ENCODE measurements at places on chromosomes 4 and X.

DNA sequence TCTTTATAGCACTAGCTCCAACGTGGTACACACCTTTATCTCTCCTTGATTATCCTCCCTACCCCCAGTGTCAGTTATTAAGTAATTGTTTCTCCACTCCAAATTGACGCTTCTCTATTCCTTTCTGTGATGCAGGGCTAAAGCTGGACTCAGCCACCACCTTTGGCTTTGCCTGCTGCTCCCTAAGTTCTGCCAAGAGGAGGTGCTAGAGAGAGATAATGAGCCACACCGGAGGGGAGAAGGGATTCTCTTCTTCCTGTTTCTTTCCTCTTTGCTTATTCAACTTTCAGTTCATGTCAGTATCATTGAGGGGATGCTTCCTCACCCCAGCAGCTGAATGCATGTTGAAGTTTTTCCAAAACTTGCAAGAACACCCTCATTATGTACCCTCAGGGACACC is 176.5 kb downstream of the GBA3 start:
- H3K36me3 ChIP-seq: no peaks in the 10 kb centered on the region
- no peaks in the 10 kb centered on the region for H3K4me1 ChIP-seq
- no peak overlapping the region for H3K27ac ChIP-seq
- no peak for DNase-seq
- peaks cover 9% of the 10 kb centered on the region for H3K27me3 ChIP-seq

DNA sequence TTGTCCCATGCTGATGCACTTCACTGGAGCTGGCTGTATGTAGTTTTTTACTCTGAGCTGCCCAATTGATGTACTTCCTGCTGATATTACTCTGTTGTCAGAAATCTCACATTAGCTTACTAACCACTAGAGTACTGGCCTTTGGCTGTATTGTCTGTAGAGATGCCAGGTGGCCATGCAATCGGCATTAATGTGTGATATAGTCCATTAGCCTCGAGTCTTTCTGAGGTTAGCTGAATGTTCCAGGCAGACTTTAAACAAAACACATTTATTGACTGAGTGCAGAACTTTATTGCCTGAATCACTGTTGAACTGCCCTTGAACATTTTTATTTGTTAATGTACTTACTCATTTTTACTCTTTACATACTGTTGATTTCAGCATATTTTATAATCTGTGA is 335.2 kb downstream of the PCDH10 start:
- H3K4me1 ChIP-seq: no peaks in the 10 kb centered on the region
- no peaks in the 10 kb centered on the region for H3K36me3 ChIP-seq
- no peak for DNase-seq
- no peak overlapping the region for H3K27ac ChIP-seq

DNA sequence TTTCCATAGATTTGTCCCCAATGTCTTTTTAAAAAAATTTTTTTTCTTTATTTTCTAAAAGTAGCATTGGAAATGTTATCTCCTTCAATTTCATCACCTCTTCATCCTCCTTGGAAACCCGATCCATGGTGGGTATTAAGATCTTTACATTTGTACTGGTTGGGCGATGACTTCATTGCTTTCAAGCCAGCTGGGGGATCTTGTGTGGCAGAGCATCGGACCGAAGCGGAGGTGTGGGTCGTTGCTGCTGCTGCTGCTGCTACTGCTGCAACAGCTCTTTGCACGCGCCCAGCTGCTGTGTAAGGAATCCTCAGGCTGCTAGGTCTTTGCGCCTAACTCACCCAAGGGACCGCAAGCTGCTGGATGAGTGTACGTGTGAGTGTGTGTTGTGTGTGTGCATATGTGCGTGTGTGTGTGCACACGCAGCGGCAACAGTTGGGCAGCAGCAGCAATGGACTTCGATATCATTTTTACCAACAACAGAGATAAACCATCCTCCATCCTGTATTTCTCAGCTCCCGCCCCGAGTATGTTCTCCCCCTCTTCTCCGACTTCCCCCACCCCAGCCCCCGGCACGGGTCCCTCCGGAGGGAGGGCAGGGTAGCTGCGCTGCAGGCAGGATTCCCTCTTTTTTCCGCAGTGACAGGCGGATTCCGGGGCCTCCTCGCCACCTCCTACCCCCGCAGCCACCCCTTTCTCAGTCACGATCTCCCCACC is 768 bp upstream of the CDKL5 start:
- peak overlapping the region; percentile 85 for H3K27ac ChIP-seq
- H3K36me3 ChIP-seq: no peaks in the 10 kb centered on the region
- peak overlapping the region; percentile 83 for H3K4me3 ChIP-seq
- H3K27me3 ChIP-seq: no peaks in the 10 kb centered on the region
- DNase-seq: peak; percentile 38

GRCh38 chr4:138616775-138617174 is 374.6 kb upstream of the SLC7A11 start:
- no peak overlapping the region for H3K27ac ChIP-seq
- H3K27me3 ChIP-seq: no peaks in the 10 kb centered on the region
- H3K4me3 ChIP-seq: no peak overlapping the region
- H3K36me3 ChIP-seq: no peaks in the 10 kb centered on the region
- DNase-seq: no peak

DNA sequence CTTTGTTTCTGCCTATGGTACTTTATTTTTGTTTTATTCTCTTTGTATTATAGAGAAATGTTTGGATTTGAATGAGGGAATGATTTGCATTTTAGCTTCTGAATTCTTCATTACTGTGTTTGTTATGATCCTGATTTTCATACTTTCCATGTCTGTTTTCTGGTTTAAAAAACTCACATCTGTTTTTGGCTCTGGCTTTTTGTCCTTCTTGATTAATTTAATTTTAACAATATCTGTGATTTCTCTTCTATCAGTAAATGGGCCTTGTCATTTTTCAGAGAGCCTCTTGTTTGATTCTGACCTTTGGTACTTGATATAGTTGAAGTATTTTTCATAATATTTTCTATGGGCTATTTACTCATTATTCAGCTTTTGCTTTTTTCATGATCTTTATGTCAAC is 341.6 kb upstream of the HAND2 start:
- H3K4me3 ChIP-seq: no peak overlapping the region
- H3K36me3 ChIP-seq: no peaks in the 10 kb centered on the region
- no peak for DNase-seq
- H3K27me3 ChIP-seq: peaks cover 9% of the 10 kb centered on the region

DNA sequence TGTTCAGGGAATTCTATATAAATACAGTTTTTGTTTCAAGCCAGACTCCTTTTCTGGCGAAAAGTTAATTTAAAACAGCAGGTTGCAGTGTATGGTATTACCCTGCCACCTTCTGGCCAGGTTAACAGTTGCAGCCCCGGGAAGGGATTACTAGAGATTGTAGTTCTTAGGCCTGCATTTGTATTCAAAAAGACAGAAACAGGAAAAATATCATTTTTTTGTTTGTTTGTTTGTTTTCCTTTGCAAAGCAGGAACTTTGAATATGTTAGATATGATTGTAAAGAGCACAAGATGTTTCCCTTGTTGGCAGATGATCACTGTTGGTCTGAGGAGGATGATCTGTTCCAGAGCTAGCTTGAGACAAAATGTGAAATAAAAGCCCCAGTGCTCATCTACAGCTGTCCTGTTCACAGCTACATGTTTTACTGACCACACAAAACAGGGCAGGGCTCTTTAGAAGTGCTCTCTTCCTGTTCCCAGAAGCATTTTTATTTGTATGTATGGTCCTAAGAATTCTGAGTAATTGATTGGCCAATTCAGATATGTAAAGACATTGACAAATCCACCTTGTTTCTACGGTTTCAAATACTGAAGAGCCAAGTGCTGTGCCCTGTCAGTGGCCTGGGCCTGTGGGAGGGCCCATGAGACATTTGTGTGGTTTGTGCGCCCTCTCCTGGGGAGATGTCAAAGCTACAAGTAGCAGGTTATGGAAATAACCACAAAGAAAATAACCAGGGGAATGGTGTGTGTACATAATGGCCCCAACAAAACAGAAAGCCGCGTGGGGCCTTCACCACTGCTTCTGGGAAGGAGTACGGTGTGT is 57.9 kb downstream of the CLDN22 start:
- no peak overlapping the region for H3K4me3 ChIP-seq
- peaks cover 21% of the 10 kb centered on the region for H3K36me3 ChIP-seq
- H3K27me3 ChIP-seq: no peaks in the 10 kb centered on the region
- DNase-seq: peak; percentile 57

- no peaks in the 10 kb centered on the region for H3K27me3 ChIP-seq
- no peak overlapping the region for H3K4me3 ChIP-seq
- peaks cover 36% of the 10 kb centered on the region for H3K4me1 ChIP-seq
- peak overlapping the region; percentile 84 for H3K27ac ChIP-seq
- DNase-seq: no peak
These were observed 453.1 kb downstream of the CCSER1 start for GRCh38 chr4:90580326-90580725.

DNA sequence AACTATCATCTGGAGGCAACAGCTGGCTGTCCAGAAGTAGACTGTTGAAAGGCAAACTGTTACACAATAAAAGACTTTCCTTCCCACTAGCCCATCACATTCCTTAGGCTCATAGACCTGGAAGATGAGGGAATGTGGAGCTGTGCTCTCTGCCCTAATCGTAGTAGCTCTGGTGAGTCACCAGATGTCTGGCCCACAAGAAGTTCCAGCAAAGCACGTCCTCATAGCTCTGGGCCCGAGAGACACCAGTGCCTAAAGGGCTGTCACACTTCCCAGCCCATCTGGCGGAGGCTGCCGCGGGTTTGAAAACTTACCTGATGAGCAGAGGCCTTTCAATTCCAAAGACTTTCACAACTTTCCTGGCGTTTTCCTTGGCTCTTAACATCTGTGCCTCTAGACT is 81.7 kb upstream of the STOX2 start:
- H3K27me3 ChIP-seq: no peaks in the 10 kb centered on the region
- no peak overlapping the region for H3K4me3 ChIP-seq
- no peak for DNase-seq
- peak overlapping the region; percentile 62 for H3K27ac ChIP-seq

DNA sequence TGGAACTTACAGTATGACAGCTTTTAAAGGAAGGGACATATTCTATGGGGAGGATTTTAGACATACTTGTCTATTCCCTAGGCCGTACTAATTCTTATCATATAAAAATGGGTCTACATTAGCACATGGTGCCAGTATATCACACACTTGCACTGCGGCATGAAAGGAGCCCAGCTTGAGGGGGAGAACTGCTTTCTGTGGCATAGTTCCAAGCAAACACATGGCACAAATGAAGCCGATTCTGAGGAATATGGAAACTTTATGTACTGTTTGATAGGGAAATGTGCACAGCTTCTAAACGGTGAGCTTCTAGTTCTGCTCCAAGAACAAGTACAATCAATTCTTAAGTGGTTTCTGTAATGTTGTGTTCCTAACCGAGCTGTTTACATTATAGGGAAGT is 675.6 kb upstream of the FTHL17 start:
- no peak for DNase-seq
- H3K27ac ChIP-seq: no peak overlapping the region
- peaks cover 14% of the 10 kb centered on the region for H3K4me1 ChIP-seq
- H3K27me3 ChIP-seq: no peaks in the 10 kb centered on the region

GRCh38 chr4:69617083-69617694 is 22.3 kb downstream of the UGT2A2 start:
- DNase-seq: no peak
- no peak overlapping the region for H3K27ac ChIP-seq
- H3K27me3 ChIP-seq: no peaks in the 10 kb centered on the region
- H3K4me3 ChIP-seq: no peak overlapping the region
- H3K36me3 ChIP-seq: no peaks in the 10 kb centered on the region

DNA sequence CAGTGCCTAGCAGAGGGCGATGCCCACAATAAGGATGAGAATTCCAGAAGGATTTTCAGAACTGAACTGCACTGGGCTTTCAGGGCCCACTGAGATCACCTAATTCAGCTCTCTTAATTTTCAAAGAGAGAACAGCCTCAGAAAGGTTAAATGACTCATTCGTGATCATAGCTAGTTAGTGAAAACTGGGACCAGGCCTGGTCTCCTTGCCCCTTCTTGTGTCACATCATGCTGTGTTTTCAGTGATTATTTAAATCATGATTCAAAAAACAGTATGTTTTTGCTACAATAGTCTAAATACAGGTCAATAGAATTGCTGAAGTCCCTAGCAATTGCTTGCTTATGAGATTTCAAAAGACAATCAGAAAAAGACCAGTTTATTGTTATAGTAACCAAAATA is 136.4 kb upstream of the PLAC1 start:
- no peaks in the 10 kb centered on the region for H3K27me3 ChIP-seq
- no peak overlapping the region for H3K27ac ChIP-seq
- DNase-seq: no peak
- peaks cover 15% of the 10 kb centered on the region for H3K4me1 ChIP-seq
- peaks cover 7% of the 10 kb centered on the region for H3K36me3 ChIP-seq

DNA sequence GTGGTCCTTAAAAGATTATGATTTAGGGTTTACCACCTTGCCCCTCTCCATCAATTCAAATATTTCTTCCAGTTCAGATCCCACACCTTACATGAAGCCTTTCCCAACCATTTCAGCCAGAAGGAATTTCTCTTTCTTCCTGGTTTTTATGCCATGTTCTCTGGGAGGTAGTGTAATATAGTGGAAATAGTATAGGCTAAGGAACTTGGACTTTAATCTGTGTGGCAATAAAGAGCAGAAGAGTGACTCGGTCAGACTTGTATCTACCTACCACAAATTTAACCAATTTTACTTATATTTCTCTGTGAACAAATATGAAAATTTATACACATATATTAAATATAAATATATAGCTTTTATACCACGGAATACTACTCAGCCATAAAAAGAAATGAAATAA is 18.4 kb upstream of the CISD2 start:
- H3K27me3 ChIP-seq: no peaks in the 10 kb centered on the region
- peaks cover 2% of the 10 kb centered on the region for H3K36me3 ChIP-seq
- no peak for DNase-seq
- H3K4me1 ChIP-seq: no peaks in the 10 kb centered on the region

- no peak for DNase-seq
- H3K4me1 ChIP-seq: peaks cover 23% of the 10 kb centered on the region
- H3K27ac ChIP-seq: peak within 1 kb of the TSS; percentile 51
- H3K27me3 ChIP-seq: no peaks in the 10 kb centered on the region
These were observed at the start of gene PSAPL1 for GRCh38 chr4:7434766-7435150. PSAPL1 (minus strand) TSS chr4:7434930; CDS start chr4:7434879, 51 bp downstream.

- H3K36me3 ChIP-seq: no peaks in the 10 kb centered on the region
- H3K27ac ChIP-seq: no peak overlapping the region
- peaks cover 2% of the 10 kb centered on the region for H3K4me1 ChIP-seq
- H3K27me3 ChIP-seq: no peaks in the 10 kb centered on the region
- DNase-seq: no peak
These were observed 286.1 kb upstream of the PPP1R2C start for GRCh38 chrX:43064096-43064495.

GRCh38 chr4:151143162-151143561 is 43.7 kb downstream of the RPS3A start:
- DNase-seq: no peak
- no peaks in the 10 kb centered on the region for H3K27me3 ChIP-seq
- no peak overlapping the region for H3K4me3 ChIP-seq
- H3K36me3 ChIP-seq: peaks cover 40% of the 10 kb centered on the region

DNA sequence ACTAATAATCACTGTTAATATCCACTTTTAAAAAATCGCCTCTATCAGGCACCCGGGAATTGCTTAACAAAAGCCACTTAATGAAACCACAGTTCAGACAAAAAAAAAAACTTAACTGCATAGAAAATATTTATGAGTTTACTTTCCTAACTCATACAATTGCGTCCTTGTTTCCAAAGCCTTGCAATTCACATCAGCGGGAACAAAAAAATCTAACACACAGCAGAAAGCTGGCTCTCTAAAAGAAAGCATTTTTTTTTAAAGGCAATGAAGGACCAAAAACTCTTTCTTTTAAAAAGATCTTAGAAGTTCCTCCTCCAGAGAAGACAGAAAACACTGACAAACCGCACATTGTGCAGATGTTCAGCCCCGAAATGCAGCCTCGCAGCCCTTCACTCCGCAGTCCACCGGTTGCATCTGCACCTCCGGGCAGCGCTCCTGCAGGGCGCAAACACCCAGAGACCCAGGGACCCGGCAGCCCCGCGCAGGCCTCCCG is 812 bp downstream of the FAT1 start:
- H3K4me1 ChIP-seq: peaks cover 27% of the 10 kb centered on the region
- peak overlapping the region; percentile 89 for H3K4me3 ChIP-seq
- H3K36me3 ChIP-seq: no peaks in the 10 kb centered on the region
- DNase-seq: no peak
